SHP77 treated with DMSO at 0.1 percent for 48 hours (cell line): ENCODE measurements at places on chromosomes 5 and 9.

DNA sequence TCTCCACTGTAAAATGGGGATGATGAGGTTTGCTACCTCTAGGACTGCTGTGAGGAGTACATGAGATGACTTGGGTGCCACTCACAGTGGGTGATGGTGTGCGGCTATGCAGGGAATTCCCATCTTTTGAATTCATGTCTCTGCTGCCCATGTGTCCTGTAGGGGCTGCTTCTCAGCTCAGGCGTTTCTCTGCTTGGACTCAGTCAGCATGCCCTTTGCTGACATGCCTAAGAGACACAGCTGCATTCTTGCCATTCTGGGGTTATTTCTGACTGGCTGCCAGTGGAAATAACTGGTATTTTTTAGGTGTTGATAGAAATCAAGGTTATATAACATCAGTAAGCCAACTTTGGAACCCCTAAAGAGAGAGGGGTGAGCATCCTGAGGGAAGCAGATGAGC is 24.3 kb upstream of the XPA start:
- DNase-seq = no peak

DNA sequence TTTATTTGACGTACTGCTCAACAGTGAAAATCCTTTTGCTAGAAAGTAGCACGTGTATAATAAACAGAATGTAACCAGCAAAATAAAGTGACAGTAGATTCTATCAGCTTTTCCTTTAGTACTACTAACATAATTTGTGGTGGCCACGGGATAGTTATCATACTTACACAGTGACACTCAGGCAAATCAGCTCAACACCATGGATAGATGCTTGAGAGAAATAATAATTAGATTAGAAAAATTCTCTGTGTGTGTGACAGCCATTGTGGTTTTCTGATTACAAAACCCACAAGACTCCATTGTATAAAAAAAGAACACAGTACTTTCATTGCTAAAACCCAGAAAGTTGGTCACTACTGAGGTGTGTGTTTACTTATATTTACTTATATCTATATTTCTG is 101.1 kb downstream of the MUSK start:
- DNase-seq = no peak

DNA sequence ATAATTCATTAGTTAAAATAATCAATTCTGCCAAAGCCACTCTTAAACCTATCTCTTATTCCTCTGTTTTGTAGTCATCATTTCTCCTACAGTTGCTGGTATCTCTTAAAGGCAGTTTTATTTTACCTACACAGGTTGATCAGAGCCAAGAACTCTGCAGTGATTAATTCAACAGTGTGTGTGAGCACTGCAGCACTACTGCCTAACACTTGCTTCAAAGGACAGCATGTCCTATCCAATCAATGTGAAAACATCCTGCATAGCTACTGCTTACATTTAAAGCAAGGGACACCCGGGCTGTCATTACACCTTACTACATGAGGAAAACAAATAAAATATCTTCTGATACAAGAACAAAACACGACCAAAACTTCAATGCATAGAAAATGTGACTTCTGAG is 45.1 kb upstream of the HK3 start:
- no peak for DNase-seq

DNA sequence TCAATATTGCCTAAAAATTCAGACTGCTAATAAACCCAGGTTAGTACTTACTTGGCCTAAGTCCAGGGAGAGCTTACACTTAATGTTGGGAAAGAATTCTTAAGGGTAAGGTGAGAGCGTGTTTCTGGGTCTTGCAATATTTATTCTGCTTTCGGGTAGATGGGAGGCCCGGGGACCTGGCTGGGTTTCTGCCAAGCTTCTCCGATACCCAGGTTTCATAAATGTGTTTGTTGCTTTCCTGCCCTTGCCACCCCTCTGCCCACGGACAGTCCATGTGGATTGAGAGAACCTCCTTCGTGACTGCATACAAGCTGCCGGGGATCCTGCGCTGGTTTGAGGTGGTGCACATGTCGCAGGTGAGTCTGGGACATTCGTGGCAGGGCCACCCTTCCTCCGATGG is 48.4 kb upstream of the FOXI1 start:
- DNase-seq = no peak

GRCh38 chr5:177249761-177250537 is 53.6 kb downstream of the RAB24 start:
- no peak for DNase-seq

- no peak for DNase-seq
These were observed 28.6 kb upstream of the FBXW11 start for GRCh38 chr5:172035049-172035448.

DNA sequence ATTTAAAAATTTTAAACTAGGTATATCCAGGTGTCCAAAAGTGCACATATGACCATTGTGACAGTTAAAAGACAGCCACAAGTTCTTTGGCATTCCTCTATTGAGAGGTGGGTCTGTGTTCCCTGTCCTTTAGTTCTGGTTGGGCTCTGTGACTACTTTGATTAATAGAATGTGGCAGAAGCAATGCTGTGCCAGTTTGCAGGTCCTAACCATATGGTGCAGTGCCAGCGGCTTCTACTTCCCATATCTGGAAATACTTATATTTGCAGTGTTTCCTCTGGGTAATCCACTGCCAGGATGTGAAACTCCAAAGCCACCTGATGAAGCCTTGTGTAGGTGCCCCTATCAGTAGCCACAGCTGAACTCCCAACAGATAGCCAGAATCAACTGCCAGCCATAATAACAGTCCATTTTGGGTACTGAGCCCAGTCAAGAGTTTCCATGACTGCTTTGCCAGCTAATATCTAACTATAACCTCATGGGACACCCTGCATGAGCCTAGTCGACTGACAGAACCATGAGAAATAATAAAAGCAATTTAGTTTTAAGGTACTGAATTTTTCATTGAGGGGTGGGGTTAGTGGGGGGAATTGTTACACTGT is 361.0 kb upstream of the SEMA6A start:
- no peak for DNase-seq

DNA sequence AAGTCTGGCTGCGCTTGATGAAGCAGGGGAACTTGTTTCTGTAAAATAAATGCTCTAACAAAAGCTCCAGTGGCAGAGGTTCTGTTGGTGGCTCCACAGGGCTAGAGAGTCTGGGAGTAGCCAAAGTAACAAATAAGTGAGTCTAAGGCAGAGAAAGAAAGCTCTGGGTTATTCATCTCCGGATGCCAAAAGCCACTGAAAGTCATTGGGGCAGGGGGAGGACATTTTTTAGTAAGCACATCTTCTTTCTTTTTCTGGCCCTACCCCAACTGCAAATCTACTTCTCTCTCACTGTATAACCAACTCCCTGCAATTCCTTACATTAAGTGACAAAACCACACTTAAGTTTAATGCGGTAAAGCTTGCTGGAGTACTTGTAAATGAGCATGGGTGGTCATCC is 141.6 kb downstream of the INSYN2B start:
- no peak for DNase-seq

DNA sequence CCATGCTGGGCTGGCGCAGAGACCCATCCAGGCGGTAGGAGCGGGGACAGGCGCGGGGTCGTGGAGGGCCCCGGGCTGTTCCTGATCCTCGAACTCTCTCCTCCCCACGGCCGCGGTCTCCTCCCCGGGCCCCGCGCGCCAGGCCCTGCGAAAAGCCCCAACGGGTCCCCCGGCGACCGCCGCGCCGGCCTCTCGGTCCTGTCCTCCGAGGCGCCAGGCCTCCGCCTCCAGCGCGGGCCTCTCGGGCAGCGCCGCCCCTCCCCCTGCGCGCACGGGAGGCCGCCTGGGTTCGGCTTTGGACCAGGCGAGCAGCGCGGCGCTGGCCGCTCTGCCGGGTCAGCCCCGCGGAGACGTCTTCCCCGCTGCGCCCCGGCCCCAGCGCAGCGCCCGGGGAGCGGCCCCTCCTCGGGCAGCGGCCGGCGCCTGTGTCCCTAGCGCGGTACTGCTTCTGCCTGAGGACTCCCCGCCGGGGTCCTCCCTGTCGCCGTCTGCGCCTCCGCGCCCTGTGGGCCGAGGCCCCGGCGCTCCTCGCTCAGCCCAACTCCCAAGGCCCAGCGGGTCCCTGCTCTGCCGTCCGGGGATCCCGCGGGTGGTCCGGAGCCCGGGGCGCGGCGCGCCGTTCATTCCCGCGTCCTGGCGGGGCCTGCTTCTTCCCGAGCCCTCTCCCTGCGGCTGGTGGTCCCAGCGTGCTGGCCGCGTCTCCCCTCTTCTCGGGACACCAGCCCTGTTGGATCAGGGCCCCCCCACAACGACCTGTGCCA is 13.4 kb downstream of the COL23A1 start:
- DNase-seq = no peak

GRCh38 chr5:52909192-52909591 is 80.0 kb upstream of the ITGA2 start:
- DNase-seq = no peak

DNA sequence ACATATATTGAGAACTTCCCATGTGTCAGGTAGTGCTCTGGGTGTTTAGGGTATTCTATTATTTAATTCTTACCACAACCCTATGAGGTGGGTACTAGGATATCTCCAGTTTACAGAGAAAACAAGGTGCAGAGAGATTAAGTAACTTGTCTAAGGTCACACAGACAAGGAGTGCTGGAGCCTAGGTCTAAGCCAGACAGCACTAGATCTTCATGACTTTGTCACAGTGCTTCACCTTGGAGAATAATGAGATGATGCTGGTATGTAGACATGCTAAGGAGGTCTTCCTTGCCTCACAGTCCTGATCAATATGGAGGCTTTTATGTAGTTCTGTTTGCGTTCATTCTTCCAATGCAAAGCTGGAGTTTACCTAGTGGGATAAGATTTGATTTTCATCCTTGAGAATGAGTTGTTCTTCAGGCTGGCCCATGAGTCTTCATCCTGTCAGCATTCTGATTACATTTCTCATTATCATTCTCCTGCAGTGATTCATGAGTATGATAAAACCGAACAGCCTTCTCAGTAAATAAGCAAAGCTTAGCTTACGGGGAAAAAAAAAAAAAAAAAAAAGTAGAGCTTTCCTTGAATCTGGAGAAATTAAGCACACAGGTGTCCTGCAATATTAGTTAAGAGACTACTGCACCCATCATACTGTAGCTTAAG is 176.3 kb downstream of the C9orf152 start:
- DNase-seq = no peak
